ENCODE measurements at places on chromosomes 7 and 10. TPM values are rescaled to one million over a fixed set of nuclear protein-coding genes. Genes with fewer than 3 reads are reported as not detected.

The GLRX3 gene
- total RNA-seq = 176 TPM

The DGKB gene
- total RNA-seq = not detected

The RHEB gene
- 57.3 TPM for total RNA-seq

The PRPS1L1 gene
- total RNA-seq = not detected

The SKIDA1 gene
- total RNA-seq = 1.5 TPM

The CCL26 gene
- not detected for total RNA-seq

The NOC3L gene
- 19.0 TPM for total RNA-seq

The SPDYE11 gene
- not detected for total RNA-seq

The CAV1 gene
- total RNA-seq = 894 TPM

The CFAP70 gene
- total RNA-seq = 1.3 TPM

The SPOCK2 gene
- total RNA-seq = 20.2 TPM
